ENCODE measurements at places on chromosomes 11 and 22. TPM values are rescaled to one million over a fixed set of nuclear protein-coding genes. Genes with fewer than 3 reads are reported as not detected.

Gene ACR
- total RNA-seq, result not detected

Gene TCP11L1
- 21.5 TPM for total RNA-seq

Gene OR52E8
- not detected for total RNA-seq

Gene FADS2
- 245 TPM for total RNA-seq

Gene PIWIL4
- 1.1 TPM for total RNA-seq

GRCh38 chr11:65382033-65382803 is at the start of gene SLC25A45:
TSS of gene SLC25A45 (minus strand) at chr11:65382646. CDS start at chr11:65381951, 695 bp downstream.
- no peaks in the 10 kb centered on the region for H3K27me3 ChIP-seq
- H3K4me1 ChIP-seq, result peaks cover 34% of the 10 kb centered on the region
- peak within 1 kb of the TSS; percentile 89 for H3K4me3 ChIP-seq
- peak within 1 kb of the TSS; percentile 96 for H3K27ac ChIP-seq

DNA sequence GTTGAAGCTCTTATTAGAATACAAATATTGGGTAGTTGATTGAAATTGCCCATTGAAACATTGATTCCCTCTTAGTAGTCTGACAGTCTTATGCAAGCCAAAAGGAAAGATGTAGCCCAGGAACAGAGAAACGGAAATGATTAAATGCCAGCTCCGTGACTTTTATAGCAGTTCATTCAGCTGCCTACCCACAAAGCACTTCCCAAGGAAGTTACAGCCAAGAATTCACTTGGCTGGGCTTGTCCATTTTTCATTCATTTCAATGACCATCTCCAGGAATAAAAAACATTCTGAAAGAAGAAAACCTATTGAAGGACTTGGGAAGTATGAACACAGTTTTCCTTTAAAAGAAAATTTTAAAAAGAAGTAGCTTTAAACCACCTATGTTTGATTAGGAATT is 62.0 kb downstream of the NCAM1 start:
- H3K36me3 ChIP-seq, result no peaks in the 10 kb centered on the region
- H3K27me3 ChIP-seq, result peaks cover 2% of the 10 kb centered on the region
- H3K4me1 ChIP-seq, result no peaks in the 10 kb centered on the region
- H3K4me3 ChIP-seq, result no peak overlapping the region

GRCh38 chr11:107743191-107743590 is 31.3 kb upstream of the SLN start:
- H3K27me3 ChIP-seq, result peaks cover 10% of the 10 kb centered on the region
- H3K36me3 ChIP-seq, result no peaks in the 10 kb centered on the region
- H3K27ac ChIP-seq, result peak overlapping the region; percentile 31
- H3K4me1 ChIP-seq, result no peaks in the 10 kb centered on the region

- no peaks in the 10 kb centered on the region for H3K36me3 ChIP-seq
- H3K27me3 ChIP-seq, result no peaks in the 10 kb centered on the region
- H3K4me3 ChIP-seq, result no peak overlapping the region
- DNase-seq, result no peak
- H3K27ac ChIP-seq, result no peak overlapping the region
These were observed 37.7 kb downstream of the MOB2 start for GRCh38 chr11:1448882-1449281.

GRCh38 chr22:24155627-24156140 is 25.6 kb upstream of the SUSD2 start:
- H3K27me3 ChIP-seq, result no peaks in the 10 kb centered on the region
- H3K36me3 ChIP-seq, result peaks cover 7% of the 10 kb centered on the region
- peak; percentile 78 for DNase-seq

- H3K36me3 ChIP-seq, result no peaks in the 10 kb centered on the region
- no peaks in the 10 kb centered on the region for H3K27me3 ChIP-seq
- H3K4me1 ChIP-seq, result no peaks in the 10 kb centered on the region
- no peak overlapping the region for H3K27ac ChIP-seq
- H3K4me3 ChIP-seq, result no peak overlapping the region
These were observed 8.5 kb downstream of the BACE1-AS start for GRCh38 chr11:117299351-117300282.

- no peak for DNase-seq
- no peaks in the 10 kb centered on the region for H3K4me1 ChIP-seq
- H3K27me3 ChIP-seq, result no peaks in the 10 kb centered on the region
- H3K36me3 ChIP-seq, result no peaks in the 10 kb centered on the region
- no peak overlapping the region for H3K4me3 ChIP-seq
These were observed 87.1 kb upstream of the OPCML start for GRCh38 chr11:133619397-133619796.

DNA sequence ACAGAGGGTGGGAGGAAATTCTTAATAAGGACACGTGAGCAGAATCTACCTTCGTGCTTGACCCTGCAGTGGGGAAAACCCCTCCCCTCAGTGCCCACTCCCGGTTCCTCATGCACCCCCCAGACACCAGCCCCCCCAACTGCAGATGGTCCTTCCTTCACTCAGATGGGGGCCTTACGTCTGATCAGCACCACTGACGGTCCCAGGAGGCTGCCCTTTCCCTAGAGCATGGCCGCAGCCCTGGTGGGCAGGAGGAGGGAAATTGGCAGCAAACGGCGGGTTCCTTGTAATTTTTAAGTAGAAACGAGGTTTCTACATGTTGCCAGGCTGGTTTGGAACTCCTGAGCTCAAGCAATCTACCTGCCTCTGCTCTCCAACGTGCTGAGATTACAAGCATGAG is 477.7 kb downstream of the TBC1D22A start:
- no peaks in the 10 kb centered on the region for H3K36me3 ChIP-seq
- no peaks in the 10 kb centered on the region for H3K4me1 ChIP-seq
- peaks cover 16% of the 10 kb centered on the region for H3K27me3 ChIP-seq
- H3K4me3 ChIP-seq, result no peak overlapping the region

GRCh38 chr11:2526808-2527381 is 82.1 kb downstream of the KCNQ1 start:
- peak; percentile 37 for DNase-seq
- peaks cover 9% of the 10 kb centered on the region for H3K4me1 ChIP-seq
- no peak overlapping the region for H3K4me3 ChIP-seq
- no peaks in the 10 kb centered on the region for H3K27me3 ChIP-seq
- H3K36me3 ChIP-seq, result no peaks in the 10 kb centered on the region

All from activated naive CD8-positive, alpha-beta T cell treated with anti-CD3 and anti-CD28 coated beads, Interleukin-2, amount 10 ng/mL, durations not matched to agents 7 days and 5 days (primary cell).